ENCODE measurements at places on chromosomes 5 and 9.

- no peak overlapping the region for H3K27ac ChIP-seq
- H3K27me3 ChIP-seq: no peaks in the 10 kb centered on the region
- DNase-seq: no peak
- no peak overlapping the region for H3K4me3 ChIP-seq
- no peaks in the 10 kb centered on the region for H3K36me3 ChIP-seq
- H3K4me1 ChIP-seq: no peaks in the 10 kb centered on the region
Measured at GRCh38 chr9:110626101-110626829, 42.3 kb upstream of the MUSK start.

GRCh38 chr5:51544031-51544785, 161.0 kb downstream of the ISL1 start:
- H3K27ac ChIP-seq: no peak overlapping the region
- H3K36me3 ChIP-seq: no peaks in the 10 kb centered on the region
- no peak overlapping the region for H3K4me3 ChIP-seq
- no peaks in the 10 kb centered on the region for H3K4me1 ChIP-seq

GRCh38 chr5:155052532-155052931, 39.0 kb downstream of the KIF4B start:
- no peak for DNase-seq
- no peaks in the 10 kb centered on the region for H3K4me1 ChIP-seq
- no peak overlapping the region for H3K4me3 ChIP-seq
- no peaks in the 10 kb centered on the region for H3K27me3 ChIP-seq

DNA sequence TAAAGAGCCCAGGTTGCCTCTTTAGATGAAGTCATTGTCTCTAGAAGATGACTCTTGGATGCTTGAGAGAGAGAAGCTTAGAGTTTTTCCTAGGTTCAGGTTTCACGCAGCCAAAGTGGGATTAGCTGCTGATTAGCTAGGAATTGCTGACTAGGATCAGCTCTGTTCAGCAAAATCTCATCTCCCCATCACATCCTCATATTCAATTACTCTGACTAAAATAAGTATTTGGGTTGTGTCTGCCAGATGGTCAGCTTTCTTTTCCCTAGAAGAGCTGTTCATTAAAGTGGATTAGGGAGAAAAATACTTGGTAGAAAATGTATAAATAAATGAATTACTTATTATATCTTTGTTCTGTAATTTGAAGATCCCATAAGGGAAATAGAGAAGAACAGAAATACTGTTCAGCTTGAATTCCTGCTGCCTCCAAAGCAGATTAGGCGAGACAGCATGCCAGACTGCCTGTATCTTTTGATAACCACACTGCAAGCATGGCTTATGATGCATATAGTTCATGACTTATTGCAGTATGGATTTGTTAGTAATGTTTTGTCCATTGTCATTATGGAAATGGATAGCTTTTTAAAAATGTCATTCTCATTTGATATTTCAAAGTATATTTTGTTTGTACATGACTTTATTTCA, 184.8 kb upstream of the CD180 start:
- no peak for DNase-seq
- H3K4me1 ChIP-seq: no peaks in the 10 kb centered on the region
- H3K36me3 ChIP-seq: no peaks in the 10 kb centered on the region
- no peak overlapping the region for H3K27ac ChIP-seq
- H3K27me3 ChIP-seq: no peaks in the 10 kb centered on the region

DNA sequence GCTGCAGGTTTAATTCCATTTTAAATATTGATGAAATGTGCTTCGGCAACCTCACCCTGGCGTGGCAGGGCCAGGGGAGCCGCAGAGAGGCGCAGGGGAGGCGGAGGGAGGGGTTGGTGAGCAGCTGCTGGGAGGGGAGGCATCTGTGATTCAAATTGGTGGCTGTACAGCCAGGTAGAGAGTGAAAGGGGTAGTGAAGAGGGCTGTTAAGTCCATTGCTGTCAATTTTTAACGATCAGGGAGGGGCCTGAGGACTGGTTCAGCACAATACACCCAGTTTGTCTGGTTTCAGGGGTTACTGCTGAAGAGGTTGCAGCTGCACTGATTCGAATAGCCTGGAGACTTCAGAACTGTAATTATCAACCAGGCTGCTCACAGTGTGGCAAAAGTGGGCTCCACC, 31.3 kb downstream of the LHX6 start:
- H3K27me3 ChIP-seq: no peaks in the 10 kb centered on the region
- no peak for DNase-seq
- no peak overlapping the region for H3K27ac ChIP-seq
- no peak overlapping the region for H3K4me3 ChIP-seq
- H3K4me1 ChIP-seq: no peaks in the 10 kb centered on the region
- H3K36me3 ChIP-seq: no peaks in the 10 kb centered on the region

DNA sequence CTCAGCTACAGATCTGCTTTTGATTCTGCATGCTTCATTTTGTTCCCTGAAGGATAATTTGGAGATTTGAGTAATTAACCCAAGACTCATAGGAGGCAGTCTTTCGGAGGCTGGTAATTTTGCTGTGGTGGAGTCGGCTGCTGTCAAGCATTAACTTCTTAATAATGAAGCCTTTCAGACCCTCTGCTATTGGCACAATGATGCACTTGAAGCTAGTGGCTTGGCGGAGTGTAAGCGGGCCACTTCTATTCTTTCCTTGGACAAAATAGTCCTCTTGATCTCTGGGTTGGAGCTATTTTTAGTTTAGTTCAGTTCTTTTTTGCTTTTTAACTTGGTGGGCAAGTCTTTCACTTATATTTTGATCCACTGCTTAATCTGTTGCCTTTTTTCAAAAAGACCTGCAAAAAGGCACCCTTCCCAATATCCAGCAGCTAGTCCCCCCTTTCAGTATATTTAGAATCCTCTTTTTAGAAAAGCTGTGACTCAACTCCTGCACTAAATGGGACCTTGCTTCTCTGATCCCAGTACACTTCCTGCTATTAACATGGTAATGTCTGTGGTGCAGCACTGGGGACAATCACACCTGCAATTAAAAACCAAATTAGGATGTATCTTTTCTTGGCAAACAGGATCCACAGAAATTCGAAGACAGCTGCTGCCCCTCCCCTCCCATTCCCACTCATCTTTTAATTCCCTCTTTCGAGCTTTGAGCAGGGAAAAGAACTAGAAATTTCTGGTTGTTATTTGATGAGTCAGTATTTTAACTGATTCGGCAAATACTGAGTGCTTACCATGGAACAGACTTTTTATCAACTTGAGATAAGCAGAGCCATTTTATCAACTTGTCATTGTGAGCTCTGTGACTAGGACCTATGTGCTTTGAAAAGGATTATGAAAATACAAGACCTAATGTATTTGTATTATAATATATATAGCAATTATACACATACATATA, 169.4 kb upstream of the ANKRD55 start:
- no peaks in the 10 kb centered on the region for H3K27me3 ChIP-seq
- DNase-seq: no peak
- no peaks in the 10 kb centered on the region for H3K36me3 ChIP-seq
- no peaks in the 10 kb centered on the region for H3K4me1 ChIP-seq

GRCh38 chr5:178469011-178469974, 120.9 kb downstream of the COL23A1 start:
- no peak overlapping the region for H3K27ac ChIP-seq
- peak; percentile 55 for DNase-seq
- H3K27me3 ChIP-seq: no peaks in the 10 kb centered on the region
- H3K4me3 ChIP-seq: no peak overlapping the region
- no peaks in the 10 kb centered on the region for H3K4me1 ChIP-seq

DNA sequence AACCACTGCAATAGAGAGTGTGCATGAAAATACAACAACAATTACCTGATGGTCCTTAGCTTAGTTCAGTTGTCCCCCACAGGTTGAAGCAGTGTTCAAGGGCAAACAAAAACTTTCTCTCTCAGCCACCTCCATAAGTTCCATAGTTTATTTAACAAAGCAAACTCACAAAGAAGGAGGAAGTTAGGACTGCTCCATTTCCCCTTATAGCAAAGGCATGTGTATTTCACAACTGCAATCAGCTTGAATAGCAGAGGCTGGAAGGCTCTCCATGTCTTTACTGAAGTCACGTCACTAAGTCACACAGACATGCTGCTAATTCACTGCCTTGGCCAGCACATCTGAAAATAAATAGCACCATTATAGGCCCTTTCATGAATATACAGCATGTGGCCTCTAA, 43.3 kb downstream of the DOCK8 start:
- H3K4me3 ChIP-seq: no peak overlapping the region
- H3K27ac ChIP-seq: no peak overlapping the region
- H3K4me1 ChIP-seq: no peaks in the 10 kb centered on the region
- H3K27me3 ChIP-seq: peaks cover 10% of the 10 kb centered on the region
- H3K36me3 ChIP-seq: no peaks in the 10 kb centered on the region

DNA sequence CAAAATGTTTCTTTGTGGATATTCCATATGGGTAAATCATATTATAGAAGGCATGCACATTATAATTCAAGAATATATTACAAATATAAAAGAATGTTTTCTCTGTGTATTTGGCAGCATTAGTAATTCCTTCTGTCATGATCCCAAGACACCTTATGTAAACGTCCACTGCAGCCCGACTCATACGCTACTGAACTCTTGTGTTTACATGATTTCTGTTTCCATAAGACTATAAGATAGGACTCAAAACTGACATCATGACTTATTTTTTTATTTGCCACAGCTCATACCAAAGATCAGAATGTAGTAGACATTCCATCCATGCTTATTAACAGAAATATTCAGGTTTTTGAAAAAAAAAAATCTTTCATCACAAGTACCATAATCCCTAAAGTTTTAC, 234.1 kb downstream of the AP3B1 start:
- DNase-seq: no peak
- H3K27ac ChIP-seq: no peak overlapping the region
- H3K4me1 ChIP-seq: no peaks in the 10 kb centered on the region

- H3K36me3 ChIP-seq: no peaks in the 10 kb centered on the region
- no peak for DNase-seq
- H3K4me3 ChIP-seq: no peak overlapping the region
- no peaks in the 10 kb centered on the region for H3K27me3 ChIP-seq
Measured at GRCh38 chr5:72788866-72789505, 27.5 kb upstream of the TNPO1 start.

GRCh38 chr5:176650354-176650884, 3.1 kb downstream of the TSPAN17 start:
- H3K27me3 ChIP-seq: no peaks in the 10 kb centered on the region
- DNase-seq: no peak
- 0 out of 2 replicates have a peak, but pooled peaks cover 5% of the 10 kb centered on the region for H3K36me3 ChIP-seq
- H3K27ac ChIP-seq: no peak overlapping the region
- H3K4me3 ChIP-seq: no peak overlapping the region

DNA sequence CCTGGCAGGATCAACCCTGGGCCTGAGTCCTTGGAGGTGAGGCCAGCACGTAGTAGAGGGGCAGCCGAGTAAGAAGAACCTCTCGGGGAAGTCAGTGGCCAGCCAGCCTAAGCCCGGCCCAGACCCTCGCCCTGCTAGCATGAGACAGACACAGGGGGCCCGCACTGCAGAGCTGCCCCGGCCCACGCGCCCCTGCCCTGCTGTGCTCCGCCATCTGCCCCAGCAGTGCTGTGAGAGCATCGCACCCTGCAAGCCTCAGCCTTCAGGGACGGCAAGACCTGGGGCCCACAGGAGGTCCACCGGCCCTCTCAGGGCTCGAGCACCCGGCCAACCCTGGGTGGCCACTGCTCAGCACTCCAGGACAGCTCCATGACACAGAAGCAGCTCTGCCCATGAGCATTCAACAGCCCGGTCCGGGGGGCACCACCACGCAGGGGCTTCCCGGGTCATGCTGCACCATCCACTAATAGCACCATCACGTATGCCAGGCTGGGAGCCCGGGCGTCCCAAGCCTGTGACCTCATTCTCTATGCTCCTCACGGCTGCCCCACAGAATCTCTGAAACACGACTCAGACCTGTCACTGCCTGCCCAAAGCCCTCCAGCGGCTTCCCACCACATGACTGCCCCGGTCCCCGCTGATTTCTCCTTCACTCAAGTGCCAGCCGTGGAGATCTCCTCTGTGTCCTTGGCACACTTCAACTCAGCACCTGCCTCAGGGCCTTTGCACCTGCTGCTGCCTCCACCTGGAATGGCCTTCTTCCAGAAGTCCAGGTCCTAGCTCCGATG, 38.1 kb downstream of the ADAMTS2 start:
- no peaks in the 10 kb centered on the region for H3K36me3 ChIP-seq
- no peak overlapping the region for H3K27ac ChIP-seq
- H3K4me3 ChIP-seq: no peak overlapping the region
- peak; percentile 47 for DNase-seq
- no peaks in the 10 kb centered on the region for H3K27me3 ChIP-seq
- H3K4me1 ChIP-seq: no peaks in the 10 kb centered on the region

- H3K4me1 ChIP-seq: peaks cover 6% of the 10 kb centered on the region
- H3K36me3 ChIP-seq: no peaks in the 10 kb centered on the region
- no peak overlapping the region for H3K4me3 ChIP-seq
- H3K27me3 ChIP-seq: no peaks in the 10 kb centered on the region
- DNase-seq: no peak
- H3K27ac ChIP-seq: no peak overlapping the region
Measured at GRCh38 chr9:113480612-113481011, 17.1 kb downstream of the RGS3 start.

DNA sequence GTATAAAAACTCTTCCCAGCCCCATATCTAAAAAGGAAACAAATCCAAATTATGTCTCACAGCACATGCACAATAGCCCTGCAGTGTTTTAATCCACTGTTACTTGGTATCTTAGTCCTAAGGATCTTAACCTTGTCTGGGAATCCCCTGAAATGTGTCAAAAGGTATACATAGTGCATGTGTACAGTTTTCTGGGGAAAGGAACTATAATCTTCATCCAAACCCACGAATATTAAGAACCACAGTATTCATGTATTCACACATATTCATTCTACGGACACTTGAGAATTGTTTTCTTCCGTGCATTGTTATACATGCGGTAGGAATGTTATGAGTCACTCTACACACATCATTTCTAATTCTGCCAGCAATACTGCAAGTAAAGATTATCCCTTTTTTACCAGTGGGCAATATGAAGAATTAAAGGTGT, 47.8 kb upstream of the SNX2 start:
- no peak overlapping the region for H3K4me3 ChIP-seq
- DNase-seq: no peak
- H3K27me3 ChIP-seq: no peaks in the 10 kb centered on the region
- H3K36me3 ChIP-seq: no peaks in the 10 kb centered on the region

GRCh38 chr9:95127249-95128176, 190.0 kb downstream of the FANCC start:
- H3K4me3 ChIP-seq: peak overlapping the region; percentile 11
- no peak overlapping the region for H3K27ac ChIP-seq
- H3K4me1 ChIP-seq: peaks cover 5% of the 10 kb centered on the region
- DNase-seq: no peak

DNA sequence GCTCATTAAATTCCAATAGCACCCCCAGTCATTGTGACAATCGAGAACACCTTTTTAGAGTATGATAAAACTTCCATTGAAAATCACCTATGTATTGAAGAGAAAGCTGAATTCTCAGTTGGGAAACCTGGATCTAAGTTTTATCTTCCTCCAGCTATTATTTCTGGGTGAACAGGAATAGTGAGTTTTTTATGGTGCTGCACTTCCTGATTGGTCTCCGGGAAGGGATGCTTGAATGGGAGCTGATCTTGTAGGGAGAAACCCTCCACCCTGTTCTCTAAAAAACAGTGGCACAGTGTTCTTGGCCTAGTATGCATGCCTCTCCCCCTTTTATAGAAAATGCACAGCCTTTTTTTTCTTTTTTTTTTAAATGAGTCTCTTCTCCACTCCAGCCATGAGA, 112.2 kb downstream of the ACTBL2 start:
- DNase-seq: no peak
- H3K27ac ChIP-seq: no peak overlapping the region
- no peak overlapping the region for H3K4me3 ChIP-seq
- H3K36me3 ChIP-seq: no peaks in the 10 kb centered on the region

All from RWPE2 (cell line).